Common myeloid progenitor, CD34-positive (primary cell): ENCODE measurements at places on chromosomes 2 and 18.

GRCh38 chr2:86274265-86274917 lies 63.0 kb downstream of the REEP1 start:
- DNase-seq = no peak

DNA sequence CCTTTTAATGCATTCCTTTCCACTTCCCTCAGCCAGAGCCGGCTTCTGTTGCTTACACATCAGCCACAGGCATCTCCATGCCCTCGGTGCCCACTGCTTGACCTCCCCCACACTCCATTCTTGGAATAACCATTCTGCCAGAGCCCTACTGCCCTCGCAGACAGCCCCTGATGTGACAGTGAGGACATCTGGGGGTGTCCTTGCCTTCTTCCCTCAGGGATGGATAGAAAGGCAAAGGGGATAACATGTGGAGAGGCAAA lies 6.4 kb upstream of the NPPC start:
- DNase-seq = no peak

GRCh38 chr2:45353879-45354278 lies 257.2 kb downstream of the SRBD1 start:
- DNase-seq = no peak

GRCh38 chr18:6668836-6669235 lies 60.7 kb upstream of the ARHGAP28 start:
- no peak for DNase-seq

DNA sequence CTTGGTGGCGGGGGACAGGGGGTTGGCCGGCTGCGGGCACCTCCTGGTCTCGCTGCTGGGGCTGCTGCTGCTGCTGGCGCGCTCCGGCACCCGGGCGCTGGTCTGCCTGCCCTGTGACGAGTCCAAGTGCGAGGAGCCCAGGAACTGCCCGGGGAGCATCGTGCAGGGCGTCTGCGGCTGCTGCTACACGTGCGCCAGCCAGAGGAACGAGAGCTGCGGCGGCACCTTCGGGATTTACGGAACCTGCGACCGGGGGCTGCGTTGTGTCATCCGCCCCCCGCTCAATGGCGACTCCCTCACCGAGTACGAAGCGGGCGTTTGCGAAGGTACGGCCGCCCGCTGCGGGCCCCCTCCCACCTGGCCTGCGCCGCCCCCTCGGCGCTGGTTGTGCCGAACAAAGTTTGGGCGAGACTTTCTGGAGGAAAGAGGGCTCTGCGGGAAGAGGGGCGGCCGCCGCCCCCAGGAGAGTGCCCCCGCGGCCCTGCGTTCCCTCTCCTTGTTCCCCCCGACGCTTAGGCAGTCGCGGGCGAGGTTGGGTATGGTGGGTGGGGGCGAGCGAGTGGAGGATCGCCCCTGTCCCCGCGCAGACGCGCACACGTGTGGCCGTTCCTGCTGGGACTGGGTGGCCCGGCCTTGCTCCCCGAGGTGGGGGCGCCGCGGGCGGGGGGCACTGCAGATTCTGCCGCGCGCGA lies 866 bp downstream of the CRIM1 start:
- peak; percentile 78 for DNase-seq

- DNase-seq = no peak
These were observed 39.7 kb downstream of the PID1 start for GRCh38 chr2:229231328-229231868.

DNA sequence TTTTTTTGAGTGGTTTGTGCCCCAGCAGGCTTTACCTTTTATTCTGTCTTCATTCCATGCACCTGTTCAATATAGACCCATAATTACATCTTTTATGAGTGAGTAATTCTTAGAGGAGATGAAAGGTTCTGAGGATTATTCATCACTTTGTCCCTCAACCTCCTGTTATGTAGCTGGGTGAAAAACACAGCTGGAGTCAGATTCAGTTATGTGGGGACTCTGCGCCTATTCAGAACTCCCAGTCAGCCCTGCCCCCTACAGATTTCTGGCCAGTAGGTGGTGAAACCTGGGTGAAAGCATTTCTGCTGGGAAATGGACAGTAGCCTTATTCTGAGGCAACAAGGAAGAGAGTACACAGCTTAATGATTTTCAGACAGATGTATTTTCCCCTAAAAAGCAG lies 107.8 kb downstream of the MGAT5 start:
- DNase-seq = no peak

DNA sequence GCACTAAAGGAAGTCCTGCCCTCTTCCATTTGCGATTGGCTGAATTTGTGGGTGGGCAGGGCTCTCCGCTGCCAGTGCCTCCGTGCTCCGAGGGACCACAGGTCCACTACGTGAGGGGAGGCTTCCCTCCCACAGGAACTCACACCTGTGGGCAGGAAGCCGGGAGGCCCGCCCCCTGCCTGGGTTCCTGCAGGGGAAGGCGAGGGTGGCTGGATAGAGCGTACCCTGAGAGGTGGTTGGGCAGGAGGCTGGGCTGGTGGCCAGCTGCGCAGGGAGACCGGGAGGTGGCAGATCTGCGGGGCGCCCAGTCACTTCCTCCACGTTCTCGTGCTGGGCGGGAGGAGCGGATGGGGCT lies 47.0 kb upstream of the PTH2R start:
- peak; percentile 53 for DNase-seq

DNA sequence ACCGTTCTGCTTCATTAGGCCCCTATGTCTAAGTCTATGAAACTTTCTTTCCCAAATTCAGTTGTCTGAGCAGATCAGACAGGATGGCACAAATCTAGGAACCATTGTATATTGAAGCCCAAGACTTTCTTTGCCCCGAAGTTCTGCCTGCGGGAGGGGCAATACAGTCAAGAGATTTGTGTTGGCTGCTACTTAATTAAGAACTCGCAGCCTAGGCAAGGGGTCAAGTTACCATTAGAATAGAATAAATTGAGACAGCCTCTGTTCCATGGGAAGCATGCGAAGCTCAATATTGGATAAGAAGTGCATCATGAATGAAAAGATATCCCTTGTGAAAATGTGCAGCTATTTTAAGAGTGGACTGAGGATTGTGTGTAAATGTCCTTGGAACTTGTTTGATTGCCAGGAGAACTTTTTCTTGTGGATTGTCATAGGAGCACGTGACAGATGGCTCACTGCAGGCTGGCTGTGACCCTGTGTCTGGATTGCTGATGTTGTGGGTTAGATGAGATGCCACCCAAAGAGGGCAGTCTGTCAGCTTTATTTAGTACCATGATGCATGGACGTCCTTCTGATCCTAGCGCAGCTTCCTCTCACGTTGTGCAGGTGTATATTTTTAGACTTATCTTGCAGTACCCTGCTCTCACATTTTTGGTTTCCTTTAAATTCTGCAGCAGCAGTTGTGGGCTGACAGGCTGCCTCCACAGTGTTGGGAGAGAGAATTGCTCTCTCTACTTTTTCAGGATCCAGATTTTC lies 30.9 kb downstream of the HAUS1 start:
- no peak for DNase-seq

DNA sequence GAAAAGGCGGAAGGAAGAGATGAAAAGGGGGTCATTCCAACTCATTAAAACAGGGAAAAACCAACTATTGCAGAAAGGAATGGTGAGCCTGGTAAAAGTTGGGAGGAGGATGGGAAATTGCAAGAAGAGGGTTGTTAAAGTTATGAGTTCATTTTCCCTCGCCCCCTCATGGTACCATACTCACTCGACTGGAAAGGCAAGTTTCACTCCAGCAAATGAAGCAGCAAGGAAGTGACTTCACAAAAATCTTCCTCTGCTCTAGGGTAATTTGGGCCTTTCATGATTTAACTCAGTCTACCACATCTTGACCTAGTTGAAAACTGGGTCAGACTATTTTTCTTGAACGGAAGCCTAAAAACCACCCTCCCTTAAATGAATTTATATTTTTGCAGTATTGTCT lies 22.8 kb upstream of the DAW1 start:
- no peak for DNase-seq

GRCh38 chr2:97801028-97801427 lies 87.7 kb downstream of the ZAP70 start:
- DNase-seq = no peak

DNA sequence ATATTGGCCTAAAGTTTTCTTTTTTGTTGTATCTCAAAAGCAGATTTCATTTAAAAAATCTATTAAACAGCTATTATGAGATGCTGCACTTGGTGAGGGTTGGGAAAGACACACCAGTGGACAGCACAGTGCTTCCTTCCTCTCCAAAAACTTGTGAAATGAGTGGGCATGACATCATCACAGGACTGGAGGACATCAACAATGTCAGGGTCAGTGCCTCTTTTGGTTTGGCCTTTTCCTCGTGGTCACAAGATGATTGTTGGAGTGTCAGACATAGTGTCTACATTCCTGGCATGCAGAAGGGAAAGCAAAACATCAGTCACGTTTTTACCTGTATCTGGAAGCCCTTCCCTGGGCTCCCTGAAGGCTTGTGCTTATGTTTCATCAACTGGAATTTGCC lies 49.6 kb downstream of the IL1R2 start:
- no peak for DNase-seq

DNA sequence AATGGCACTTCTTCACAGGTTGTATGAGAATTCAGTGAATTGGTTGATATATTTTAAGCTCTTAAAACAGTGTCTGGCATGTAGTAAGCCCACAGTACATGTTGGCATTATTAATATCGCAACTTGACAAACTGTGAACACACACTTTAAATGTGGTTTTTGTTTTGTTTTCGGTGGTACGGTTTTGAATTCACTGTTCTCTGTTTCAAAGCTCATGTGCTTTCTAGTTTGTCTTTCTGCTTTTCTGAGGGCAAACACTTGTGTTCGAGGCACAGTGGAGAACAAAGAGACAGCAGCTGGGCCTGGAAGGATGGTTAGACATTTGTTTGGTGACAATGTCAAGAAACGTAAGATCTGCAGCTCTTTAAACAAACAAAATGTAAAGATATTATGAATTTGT lies 276.5 kb upstream of the MC4R start:
- DNase-seq = no peak

- peak; percentile 74 for DNase-seq
These were observed 17.1 kb downstream of the RNF144A start for GRCh38 chr2:6934345-6934744.

DNA sequence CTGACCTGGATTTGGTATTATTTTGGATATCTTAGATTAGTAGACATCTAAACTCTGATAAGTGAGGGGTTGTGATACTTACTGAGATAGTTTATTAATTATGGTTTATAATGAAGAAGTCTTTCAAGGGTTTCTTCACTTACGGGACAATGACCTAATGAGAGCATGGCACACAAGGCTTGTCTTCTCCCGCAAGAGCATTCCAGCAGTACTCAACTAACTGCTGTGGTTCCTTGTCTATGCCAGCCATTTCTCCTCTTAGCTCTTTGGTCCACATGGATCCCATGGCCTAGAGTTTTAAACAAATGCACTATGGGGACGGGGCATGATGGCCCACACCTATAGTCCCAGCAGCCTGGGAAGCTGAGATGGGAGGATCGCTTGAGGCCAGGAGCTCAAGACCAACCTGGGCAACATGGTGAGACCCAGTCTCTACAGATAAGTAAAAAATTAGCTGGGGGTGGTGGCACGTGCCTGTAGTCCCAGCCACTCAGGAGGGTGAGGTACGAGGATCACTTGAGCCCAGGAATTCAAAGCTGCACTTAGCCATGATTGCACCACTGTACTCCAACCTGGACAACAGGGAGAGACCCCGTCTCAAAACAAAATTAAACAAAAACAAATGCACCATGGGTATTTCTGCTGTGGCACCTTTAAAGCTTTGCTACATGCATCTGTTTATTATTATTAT lies 161.7 kb upstream of the MYCN start:
- DNase-seq = no peak

- DNase-seq = no peak
These were observed 31.9 kb downstream of the GAD1 start for GRCh38 chr2:170848587-170848986.

DNA sequence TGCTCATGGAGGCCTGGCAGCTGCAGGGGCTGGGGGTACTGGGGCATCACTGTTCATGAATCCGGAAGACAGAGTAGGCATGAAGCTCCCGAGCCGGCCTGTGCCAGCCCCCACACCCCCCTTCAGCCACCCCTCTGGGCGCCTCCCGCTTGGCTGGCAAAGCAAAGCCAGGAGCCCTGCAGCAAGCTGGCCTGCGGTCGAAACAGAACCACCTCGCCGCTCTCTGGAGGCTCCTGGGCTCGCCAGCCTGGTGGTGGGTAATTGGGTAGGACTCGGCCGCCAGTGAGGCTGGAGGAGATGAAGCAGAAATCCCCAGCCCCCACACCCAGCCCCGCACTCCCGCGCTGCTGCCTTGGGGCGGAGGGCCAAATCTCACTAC lies 70.9 kb upstream of the GPC1 start:
- DNase-seq = no peak

GRCh38 chr2:42953216-42953615 lies 160.8 kb upstream of the HAAO start:
- DNase-seq = no peak

DNA sequence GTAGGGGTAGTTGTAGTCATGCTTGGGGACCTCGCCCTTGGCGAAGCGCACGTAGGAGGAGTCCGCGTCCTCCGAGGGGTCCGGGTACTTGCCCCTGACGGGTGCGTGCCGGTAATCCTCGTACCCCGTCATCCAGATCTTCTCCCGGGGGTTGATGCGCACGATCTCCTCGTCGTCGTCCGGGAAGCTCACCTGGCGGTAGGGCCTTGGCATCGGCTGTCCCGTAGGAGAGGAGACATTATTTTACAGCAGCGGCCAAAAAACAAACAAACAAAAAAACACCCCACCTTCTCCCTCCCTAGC lies 86.3 kb downstream of the ACTR2 start:
- DNase-seq = no peak

- no peak for DNase-seq
These were observed 4.3 kb upstream of the SPAG16 start for GRCh38 chr2:213279971-213280370.

DNA sequence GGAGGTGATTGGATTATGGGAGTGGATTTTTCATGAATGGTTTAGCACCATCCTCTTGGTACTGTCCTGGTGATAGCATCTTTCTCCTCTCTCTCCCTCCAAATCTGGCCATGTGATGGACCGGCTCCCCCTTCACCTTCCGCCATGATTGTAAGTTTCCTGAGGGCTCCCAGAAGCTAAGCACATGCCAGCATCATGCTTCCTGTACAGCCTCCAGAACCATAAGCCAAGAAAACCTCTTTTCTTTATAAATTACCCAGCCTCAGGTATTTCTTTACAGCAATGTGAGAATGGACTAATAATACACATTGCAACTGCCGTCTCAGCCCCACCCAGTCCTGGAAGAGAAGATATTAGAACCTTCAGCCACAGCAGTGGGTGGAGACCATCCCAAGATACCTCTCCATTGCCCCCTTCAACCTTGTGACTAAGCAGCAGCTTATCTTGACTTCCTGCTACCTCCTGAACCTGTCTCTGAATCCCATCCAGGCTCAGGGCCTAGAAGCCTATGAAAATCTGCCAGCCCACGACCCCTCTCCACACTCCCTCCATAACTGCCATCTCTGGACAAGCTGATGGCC lies 81.8 kb upstream of the AGAP1 start:
- no peak for DNase-seq

DNA sequence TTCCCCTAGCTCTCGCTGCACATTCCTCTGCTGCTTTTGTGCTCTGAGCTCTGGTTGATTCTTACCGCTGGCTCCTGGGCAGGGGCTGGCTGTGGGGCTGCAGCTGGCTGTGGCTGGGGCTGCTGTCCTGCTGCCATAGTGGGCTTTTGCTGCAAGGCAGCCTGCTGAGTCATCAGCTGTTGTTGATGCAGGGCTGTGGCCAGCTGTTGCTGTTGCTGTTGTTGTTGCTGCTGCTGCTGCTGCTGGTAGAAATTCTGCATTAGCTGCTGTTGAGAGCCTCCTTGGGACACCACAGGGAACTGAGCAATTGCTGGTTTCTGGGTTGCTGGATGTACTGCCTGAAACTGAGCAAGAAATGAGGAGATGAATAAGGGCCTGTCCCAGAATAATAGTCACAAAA lies 77.2 kb upstream of the NFU1 start:
- DNase-seq = no peak

GRCh38 chr2:98775146-98775986 lies 44.4 kb upstream of the MGAT4A start:
- DNase-seq = no peak
